ENCODE measurements at places on chromosomes 7 and 10.

DNA sequence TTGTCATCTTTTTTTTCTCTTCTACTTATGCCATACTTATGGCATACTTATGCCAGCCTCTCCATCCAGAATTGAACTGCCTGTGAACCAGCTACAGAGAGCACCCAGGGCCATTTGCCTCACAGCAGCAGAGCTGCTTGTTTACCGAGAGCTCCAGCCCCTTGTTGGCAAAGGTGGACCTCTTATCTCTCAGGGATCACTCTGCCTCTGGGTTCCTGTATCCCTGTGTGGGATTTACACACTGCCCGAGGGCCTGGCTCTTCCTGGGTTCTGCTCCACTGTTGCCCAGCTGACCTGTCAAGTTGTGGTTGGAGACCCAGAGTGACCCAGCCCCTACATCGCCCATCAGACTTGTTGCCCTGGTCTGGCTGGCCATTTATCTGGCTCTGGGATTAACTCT is 22.3 kb downstream of the MRPS33 start:
- no peak for DNase-seq

DNA sequence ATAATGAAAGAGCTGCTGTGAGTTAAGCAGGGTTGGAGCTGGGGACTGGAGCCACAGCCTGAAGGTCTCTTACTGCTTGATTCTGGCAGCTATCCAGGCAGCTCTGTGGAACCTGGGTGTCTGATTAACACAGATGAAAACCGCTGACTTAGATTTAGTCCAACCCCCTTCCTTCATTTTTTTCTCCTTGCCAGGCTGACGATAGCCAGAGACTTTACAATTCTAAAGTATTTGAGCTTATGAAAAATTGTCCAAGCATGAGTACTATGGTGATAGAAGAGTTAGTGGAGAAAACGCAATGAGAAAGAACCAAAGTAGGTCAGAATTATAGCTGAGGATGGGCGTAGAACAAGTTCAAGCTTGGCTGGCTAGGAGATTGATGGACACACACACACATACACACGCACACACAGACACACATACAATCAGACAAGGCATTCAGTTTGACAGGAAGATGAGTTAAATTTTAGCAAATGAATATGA is 13.5 kb upstream of the GPR85 start:
- DNase-seq, result peak; percentile 77

DNA sequence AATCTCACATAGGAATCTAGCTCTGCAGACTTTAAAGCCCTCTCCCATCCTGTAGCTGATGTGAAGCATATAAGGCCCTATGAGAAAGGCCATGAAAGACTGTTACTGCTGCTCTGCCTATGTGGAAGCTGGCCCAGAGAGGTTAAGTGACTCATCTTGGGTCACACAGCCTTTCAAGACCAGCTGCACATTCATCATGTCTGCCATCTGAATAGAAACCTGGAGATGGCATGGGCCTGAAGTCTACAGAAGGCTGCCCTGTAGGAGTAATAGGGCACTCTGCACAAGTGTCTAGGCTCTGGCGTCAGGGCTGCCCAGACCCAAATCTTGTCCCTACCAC is 59.4 kb upstream of the COL13A1 start:
- no peak for DNase-seq

GRCh38 chr10:22629126-22629525 is 85.3 kb downstream of the PIP4K2A start:
- no peak for DNase-seq

DNA sequence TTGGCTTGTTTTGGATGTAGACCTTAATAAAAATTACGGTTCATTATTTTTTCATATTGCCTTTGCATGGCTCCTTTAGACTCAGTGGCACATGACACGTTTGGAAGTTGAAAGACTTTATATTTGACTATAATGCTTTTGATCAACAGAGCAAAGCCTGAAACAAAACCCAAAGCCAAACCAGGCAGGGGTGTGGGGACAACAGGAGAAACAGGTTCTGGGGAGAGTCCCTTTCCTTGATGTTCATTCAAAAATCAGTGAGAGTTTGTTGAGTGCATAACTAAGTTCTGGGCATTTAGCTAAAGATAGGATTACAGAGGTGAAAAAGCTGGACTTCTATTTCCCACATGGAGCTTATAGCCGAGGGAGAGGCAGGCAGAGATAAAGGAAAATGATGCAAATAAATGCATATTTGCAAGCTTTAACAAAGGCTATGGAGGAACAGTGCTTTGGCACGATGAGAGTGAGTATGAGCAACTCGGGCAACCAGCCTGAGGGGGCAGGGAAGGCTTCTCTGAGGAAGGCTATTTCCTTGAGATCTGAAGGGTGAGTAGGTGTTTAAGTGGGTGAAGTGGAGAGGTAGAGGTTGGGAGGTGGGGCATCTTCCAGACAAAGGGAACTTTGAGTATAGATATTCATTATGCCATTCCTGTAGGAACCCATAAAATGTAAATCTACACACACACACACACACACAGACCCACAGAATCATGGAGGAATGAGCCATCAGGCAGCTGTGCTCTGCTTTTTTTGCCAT is 34.5 kb upstream of the PDZD8 start:
- DNase-seq, result peak; percentile 6

- DNase-seq, result no peak
Observed at GRCh38 chr7:34187798-34188307, 282.5 kb downstream of the BMPER start.

- peak; percentile 6 for DNase-seq
Observed at GRCh38 chr7:6530626-6531491, 20.4 kb downstream of the GRID2IP start.

- no peak for DNase-seq
Observed at GRCh38 chr10:128675405-128675804, 549.2 kb upstream of the MKI67 start.

- DNase-seq, result no peak
Observed at GRCh38 chr7:13901577-13901976, 87.9 kb downstream of the ETV1 start.

DNA sequence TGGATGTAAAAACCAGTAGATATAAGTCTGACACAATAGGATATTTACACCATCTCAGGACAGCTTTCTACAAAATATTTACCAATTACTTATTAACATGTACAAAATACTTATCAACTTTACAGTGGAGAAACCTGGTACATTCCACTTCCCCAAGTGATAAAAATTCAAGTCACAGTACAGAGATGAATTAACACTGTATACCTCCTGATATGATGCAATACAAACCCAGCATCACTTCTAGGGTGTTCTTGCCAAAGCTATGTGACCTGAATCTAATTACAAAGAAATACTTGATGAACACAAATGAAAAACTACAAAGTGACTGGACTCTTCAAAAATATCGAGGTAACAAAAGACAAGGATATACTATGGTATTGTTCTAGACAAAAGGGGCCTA is 156.4 kb upstream of the FGFR2 start:
- DNase-seq, result no peak

GRCh38 chr7:132355048-132355447 is 221.2 kb downstream of the PLXNA4 start:
- DNase-seq, result no peak

- DNase-seq, result no peak
Observed at GRCh38 chr7:67788669-67789068, 792.0 kb downstream of the TYW1 start.

GRCh38 chr7:44261240-44261639 is 60.5 kb downstream of the YKT6 start:
- DNase-seq, result no peak

DNA sequence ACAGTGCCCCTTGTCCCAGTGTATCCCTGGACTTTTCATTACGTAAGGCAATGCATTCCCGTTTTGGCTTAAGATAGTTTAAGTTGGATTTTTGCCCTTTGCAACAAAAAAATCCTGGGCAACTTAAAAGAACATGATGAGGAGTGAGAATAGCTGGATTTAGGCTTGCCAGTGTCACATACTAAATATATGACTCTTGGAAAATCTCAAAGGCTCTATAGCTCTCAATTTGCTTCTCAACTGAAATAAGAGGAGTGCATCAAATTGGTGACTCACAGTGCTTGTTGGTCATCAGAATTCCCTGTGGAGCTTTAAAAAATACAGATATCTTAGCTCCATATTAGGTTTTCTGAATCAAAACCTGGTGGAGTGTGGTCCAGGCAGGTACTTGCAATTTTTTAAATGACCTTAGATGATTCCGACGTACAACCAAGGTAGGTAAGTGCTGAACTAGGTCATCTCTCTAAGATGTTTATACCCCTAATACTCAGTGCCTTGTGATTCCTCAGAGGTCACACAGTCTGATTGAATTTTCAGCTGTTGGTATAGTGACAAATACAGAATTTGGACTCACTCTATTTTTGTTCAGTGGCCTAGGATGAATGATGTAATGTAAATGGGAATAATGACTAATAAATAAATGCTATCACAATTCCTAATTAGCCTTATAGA is 33.9 kb upstream of the ORC5 start:
- no peak for DNase-seq

DNA sequence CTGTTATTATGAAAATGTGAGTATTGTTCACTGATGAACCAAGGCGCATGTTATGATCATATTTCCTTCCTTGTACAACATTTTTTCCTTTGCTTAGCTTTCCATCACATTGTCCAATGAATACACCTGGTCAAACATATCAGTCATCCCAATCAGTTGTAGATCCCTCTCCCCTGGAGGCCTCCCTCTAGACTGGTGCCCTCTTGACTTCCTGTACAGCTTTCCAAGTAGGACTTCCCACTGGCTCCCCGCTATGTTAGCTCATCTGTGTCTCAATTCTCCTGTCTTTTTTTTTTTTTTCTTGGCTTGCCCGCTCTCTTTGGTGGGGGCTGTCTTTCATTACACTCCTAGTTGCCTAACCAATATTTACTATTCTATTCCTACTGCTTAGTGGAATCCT is 214.2 kb upstream of the NPY start:
- no peak for DNase-seq

DNA sequence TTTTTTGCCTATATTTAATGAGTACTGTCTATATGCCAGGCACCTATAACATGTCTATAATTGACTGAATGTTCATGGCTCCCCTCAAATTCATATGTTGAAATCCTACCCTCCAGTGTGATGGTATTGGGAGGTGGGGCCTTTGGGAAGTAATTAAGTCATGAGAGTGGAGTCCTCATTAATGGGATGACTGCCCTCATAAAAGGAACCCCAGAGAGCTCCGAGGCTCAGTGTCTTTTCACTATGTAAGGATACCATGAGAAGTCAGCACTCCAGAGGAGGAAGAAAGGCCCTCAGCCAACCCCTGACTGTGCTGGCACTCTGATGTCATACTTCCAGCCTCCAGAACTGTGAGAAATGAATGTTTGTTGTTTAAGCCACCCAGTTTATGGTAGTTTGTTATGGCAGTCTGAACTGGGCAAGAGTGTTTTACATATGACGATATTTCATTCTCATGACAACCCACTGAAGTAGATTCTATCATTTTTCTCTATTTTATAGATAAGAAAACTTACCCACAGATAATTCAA is 61.1 kb upstream of the PCGF5 start:
- no peak for DNase-seq

GRCh38 chr10:24894309-24894708 is 58.1 kb downstream of the PRTFDC1 start:
- no peak for DNase-seq

GRCh38 chr10:35192645-35193249 is 66.1 kb downstream of the CREM start:
- no peak for DNase-seq

GRCh38 chr7:91181949-91182348 is 82.3 kb upstream of the FZD1 start:
- no peak for DNase-seq

GRCh38 chr7:13639396-13639795 is 350.1 kb downstream of the ETV1 start:
- no peak for DNase-seq

- no peak for DNase-seq
Observed at GRCh38 chr10:59687657-59688056, 22.0 kb downstream of the SLC16A9 start.

DNA sequence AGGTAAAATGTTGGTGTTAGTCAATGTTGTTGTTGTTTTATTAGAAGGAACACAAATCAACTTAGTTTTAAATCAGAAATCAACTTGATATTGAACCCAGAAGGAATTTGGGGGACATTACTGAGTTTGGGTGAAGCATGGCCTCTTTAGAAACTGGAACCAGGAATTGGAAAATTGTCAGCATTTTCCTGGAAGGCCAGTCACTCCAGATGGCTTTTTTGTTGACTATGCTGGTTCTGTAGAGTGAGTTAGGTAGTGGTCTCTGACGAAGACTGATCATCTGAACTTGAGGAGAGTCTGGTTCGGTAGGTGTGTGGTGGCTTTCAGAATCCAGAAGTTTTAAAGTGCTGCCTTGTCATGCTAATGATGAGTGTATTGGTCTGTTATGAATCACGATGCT is 111.5 kb downstream of the BMPER start:
- no peak for DNase-seq

DNA sequence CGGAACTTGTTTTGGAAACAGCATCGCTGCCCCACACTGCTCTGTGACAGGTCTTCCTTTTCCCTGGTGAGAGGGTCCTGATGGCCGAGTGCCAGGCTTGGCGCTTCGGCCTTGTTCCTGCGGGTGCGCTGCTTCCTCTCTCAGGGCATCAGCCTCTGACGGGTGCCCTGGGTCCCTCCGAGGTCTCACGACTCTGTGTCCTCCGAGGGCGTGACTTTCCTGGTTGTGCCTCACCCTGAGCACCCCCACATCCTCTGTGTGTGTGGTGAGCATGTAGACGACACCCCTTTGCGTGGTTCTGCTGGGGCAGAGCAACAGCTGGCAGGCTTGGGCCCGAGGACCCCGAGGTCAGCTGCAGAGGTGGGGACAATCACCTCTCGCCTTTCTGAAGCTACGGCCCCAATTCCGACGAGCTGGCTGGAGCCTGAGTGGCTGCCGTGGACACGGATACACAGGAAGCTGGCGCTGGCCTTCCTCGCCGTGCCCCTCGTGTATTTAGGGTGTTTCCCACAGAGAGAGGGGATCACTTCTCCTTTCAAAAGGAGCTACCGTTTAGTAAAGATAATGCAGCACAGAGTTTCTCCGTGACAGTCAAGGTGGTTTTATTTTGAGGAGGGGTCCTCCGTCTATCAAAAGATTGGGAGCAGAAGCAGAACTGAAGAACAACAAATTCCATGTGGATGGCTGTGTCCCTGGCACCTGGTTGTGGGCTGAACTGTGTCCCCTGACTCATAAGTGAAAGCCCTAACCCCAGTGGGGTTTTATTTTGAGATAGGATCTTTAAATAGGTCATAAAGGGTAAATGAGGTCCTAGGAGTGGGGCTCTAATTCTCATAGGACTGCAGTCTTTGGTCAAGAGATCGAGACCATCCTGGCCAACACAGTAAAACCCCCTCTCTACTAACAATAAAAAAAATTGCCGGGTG is 36.2 kb upstream of the PITRM1 start:
- DNase-seq, result no peak

- DNase-seq, result no peak
Observed at GRCh38 chr7:36090976-36091873, 61.8 kb upstream of the EEPD1 start.

- no peak for DNase-seq
Observed at GRCh38 chr7:16657656-16658279, 11.8 kb downstream of the BZW2 start.

DNA sequence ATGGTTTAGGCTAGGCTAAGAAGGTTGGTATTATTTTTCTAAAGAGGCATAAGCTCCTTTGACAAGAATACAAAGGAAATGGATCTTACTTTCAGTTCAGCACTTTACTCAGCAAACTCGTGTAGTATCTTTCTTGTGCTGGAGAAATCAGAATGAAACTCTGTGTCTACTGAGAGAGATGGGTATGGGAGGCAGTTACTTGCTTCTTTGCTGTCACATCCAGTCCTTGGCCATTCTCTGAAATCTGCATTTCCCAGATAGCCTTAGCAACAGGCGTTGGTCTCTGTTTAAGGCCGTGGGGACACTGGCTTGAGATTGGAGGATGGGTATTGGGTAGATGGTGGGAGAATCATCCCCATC is 180.5 kb downstream of the NRP1 start:
- DNase-seq, result no peak

GRCh38 chr10:26213157-26213800 is 3.3 kb upstream of the GAD2 start:
- no peak for DNase-seq

All from DMS79 treated with DMSO at 0.1 percent for 48 hours (cell line).